ENCODE measurements at places on chromosomes 16 and 17.
A peak's percentile ranks its signal among the peaks of the same experiment; 100 is the strongest.

DNA sequence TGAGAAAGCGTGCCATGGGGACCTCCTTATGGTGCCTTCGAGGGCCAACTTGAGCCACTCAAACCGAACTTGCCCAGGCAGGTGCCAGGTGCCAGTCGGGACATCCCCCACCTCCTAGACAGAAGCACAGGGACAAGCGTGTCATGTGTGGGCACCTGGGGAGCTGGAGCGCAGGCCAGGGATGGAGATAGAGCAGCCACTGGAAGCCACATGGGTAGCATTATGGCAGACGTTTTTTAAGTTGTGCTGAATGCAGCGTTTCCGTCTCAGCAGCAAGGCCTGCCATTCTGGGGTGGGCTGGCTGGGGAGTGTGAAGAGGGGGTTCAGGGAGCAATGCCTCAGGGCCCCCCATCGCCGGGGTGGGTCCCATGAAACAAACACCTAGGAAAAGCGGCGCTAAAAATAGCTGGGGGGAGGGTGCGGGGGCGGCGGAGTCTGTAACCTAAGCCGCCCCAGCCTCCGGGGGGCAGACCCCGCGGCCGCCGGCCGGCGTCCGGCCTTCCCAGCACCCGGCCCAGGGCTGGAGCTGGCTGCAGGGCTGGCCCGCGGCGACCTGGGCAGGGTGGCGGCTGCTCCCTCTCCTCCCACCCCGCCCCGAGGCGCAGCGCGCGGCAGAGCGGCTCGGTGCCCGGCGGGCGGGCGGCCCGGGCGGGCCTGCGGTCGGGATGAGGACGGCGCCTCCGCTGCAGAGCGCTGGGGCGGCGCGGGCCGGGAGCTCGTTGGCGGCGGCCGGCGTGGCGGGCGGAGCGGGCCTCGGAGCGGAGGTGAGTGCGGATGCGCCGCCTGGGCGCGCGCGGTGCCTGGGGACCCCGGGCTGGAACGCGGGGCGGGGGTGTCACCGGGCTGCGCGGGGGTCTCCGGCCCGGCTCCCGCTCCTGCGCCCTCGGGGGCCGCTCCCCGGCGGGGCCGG, at the start of gene ZNF469:
Gene ZNF469, plus strand, starts transcription at position 469 of the 910 bp plus-strand sequence. CDS start 44,512 bp downstream, outside the sequence.
- no peak for DNase-seq

- DNase-seq: no peak
These were observed 280.6 kb upstream of the SALL1 start for GRCh38 chr16:51431517-51432241.

GRCh38 chr16:81497690-81498089, 53.1 kb downstream of the CMIP start:
- DNase-seq: no peak

DNA sequence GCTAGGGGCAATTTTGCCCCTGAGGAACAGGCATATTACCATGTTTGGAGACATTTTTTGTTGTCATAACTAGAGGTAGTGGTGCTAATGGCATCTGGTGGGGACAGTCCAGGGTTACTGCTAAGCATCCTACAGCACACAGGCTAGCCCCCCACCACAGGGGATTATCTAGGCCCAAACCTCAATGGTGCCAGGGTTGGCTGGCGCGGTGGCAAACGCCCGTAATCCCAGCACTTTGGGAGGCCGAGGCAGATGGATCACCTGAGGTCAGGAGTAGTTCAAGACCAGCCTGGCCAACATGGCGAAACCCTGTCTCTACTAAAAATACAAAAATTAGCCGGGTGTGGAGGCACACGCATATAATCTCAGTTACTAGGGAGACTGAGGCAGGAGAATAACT, 15.2 kb downstream of the C1QTNF1 start:
- DNase-seq: no peak

- DNase-seq: no peak
These were observed 41.2 kb upstream of the RHOT1 start for GRCh38 chr17:32100971-32101631.

DNA sequence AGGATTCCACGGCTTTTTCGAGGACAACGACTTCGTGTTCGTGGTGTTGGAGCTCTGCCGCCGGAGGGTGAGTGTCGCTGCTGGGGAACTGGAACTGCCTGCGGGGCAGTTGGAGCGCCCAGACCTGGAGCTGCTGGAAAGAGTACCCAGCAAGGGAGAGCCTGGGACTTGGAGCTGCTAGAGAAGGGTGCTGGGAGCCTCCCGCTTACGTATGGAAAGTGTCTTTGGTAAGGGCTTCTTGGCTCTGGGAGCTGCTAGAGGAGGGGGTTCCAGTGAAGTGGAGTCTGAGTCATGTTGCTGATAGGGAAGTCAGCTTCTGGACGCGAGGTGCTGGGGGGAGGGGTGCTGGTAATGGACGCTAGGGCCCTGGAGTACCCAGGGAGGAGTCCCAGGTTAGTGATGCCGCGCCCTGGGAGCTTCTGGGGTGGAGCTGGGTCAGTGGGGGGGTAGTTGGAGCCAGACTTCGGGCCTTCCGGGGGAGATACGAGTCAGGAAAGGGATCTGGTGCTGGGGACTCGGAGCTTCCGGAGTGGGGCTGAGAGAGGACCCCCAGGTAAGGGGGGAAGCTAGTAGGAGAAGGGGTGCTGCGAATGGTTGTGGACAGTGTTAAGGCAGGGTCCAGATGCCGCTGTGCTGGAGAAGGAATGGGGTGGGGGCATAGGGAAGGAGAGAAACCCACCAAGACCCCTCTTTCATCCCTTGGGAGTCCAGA, 741 bp downstream of the PLK1 start:
- DNase-seq: peak; percentile 25

DNA sequence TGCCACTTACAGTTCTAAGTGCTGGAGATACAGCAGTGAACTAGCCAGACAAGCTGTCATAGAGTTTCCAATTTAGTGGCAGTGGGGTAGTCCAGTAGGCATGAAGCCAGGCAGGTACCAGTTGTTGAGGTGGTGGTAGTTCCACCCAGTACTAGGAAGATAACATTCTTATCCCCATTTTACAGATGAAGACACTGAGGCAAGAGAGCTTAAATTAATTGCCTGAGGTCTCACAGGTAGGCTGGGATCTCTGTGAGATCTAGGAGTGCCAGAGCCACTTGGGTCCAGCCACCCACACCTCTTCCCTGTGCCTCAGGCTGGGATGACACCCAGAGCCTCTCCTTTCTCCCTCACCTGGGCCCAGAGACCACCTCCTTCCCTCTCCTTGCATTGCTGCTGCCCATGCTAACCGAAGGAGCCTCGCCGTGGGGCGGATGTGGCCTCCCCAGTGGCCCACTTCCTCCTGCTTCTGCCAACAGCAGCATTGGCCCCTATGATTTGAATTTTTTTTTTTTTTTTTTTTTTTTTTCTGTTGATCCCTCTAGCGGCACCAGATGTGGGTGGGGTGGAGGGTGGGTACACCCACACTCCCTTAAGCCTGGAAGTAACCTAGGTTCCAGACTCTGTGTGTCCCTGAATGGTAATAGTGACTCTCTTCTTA, 114.0 kb downstream of the PRKCB start:
- no peak for DNase-seq

GRCh38 chr17:44648963-44649362, 7.3 kb upstream of the MEIOC start:
- DNase-seq: no peak

- DNase-seq: peak; percentile 77
These were observed 4.8 kb downstream of the MT1A start for GRCh38 chr16:56643080-56643778.

DNA sequence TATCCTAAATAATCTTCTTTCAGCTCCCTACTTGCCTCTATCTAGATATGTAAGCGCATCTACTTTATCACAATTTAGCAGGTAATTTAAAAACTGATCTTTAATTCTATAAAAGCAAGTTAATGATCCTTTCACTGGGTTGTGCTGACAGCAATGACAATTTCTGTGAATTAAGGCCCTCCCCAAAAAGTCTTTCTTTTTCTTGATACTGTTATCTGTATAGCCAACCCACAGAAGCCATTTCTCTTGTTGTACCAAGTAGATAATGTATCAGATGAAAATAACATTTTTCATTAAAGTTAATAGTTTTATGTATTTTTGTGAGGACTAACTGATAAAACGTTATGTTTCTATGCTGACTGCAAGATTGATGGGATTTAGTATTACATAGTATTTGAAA, 3.8 kb downstream of the ZPBP2 start:
- DNase-seq: no peak

- no peak for DNase-seq
These were observed 261.8 kb upstream of the CACNG5 start for GRCh38 chr17:66573078-66573477.

DNA sequence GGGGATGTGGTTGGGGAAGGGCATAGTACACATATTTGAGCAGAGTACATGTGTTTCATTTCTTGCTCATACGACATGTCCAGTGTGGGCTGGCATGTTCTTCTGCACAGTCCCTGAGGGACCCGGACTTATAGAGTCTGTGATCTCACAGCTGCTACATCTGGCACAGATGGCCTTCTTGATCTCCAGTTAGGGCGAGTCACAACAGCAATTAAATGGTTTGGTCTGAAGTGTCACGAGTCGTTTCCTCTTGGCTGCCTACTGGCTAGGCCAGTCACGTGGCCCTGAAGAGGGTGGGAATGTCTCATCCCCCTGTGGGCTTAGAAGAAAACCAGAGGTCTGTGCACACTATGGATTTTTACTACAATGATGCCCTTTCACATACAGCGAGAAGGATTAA, 443.6 kb downstream of the WWOX start:
- no peak for DNase-seq

All from stimulated activated CD4-positive, alpha-beta T cell treated with anti-CD3 and anti-CD28 coated beads, TNF-alpha, amount 100 ng/mL, for 24 hours (primary cell).